ENCODE measurements at places on chromosomes 5 and 9.
A peak's percentile ranks its signal among the peaks of the same experiment; 100 is the strongest.

DNA sequence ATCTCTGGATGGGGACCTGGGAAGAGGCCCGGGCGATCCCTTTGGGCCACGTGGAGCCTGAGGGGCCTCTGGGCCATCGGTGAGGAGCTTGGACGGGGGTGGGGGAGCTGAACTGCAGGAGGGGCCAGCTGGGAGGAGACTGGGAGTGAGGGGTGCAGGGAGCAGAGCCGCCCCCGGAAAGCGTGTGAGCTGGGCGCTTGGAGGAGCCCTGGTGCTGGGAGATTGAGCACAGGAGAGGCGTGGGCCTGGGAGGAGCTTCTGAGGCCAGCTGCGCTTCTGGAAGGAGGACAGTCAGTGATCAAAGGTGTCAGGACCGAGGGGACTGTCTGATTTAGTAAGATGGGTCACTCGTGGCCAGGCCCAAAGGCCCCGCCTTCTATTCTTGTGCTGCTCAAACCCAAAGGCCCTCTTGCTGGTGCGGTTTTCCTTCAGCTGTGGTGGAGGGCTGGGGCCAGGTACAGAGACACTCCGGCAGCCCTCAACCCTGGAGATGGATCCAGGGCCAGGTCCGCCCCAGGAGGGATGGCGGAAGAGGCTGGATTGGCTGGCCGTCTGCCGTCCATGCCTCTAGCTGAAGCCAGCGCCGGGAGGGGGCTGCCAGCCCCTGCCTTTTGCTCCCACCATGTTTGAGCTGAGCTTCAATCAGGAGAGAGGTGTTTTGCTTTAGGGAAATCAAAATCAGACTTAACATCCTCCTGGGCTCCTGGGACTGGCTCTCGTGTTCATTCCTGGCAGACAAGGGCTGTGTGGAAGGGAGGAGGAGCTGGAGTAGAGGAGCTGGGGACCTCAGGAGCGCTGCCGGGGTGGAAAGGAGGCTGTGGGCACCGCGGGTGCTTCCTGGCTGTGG, 21.6 kb downstream of the NCS1 start:
- no peak for DNase-seq

DNA sequence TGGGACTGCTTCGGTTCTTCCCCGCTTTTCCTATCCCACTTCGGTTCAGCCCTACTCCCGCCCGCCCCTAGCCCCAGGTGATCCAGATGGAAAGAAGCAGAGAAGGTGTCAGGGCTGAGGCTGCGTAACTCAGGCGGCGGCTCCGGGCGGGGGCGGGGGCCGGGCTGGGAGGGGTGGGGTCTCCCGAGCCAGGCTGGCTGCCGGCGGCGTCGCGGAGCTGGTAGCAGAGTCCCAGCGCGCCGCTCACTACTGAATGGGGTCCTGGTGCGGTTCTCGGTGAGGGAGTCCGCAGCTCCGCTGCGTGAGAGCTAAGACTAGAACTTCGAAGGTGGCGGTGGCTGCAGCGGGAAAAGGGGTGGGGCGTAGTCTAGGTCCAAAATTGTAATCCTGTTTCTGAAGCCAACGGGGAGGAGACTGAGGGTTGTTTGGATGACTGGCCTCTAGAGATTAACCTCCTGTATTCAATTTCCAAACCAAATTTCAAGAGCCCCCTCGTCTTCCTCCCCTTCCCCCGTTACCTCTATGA, 1.4 kb downstream of the PRR16 start:
- DNase-seq = no peak

DNA sequence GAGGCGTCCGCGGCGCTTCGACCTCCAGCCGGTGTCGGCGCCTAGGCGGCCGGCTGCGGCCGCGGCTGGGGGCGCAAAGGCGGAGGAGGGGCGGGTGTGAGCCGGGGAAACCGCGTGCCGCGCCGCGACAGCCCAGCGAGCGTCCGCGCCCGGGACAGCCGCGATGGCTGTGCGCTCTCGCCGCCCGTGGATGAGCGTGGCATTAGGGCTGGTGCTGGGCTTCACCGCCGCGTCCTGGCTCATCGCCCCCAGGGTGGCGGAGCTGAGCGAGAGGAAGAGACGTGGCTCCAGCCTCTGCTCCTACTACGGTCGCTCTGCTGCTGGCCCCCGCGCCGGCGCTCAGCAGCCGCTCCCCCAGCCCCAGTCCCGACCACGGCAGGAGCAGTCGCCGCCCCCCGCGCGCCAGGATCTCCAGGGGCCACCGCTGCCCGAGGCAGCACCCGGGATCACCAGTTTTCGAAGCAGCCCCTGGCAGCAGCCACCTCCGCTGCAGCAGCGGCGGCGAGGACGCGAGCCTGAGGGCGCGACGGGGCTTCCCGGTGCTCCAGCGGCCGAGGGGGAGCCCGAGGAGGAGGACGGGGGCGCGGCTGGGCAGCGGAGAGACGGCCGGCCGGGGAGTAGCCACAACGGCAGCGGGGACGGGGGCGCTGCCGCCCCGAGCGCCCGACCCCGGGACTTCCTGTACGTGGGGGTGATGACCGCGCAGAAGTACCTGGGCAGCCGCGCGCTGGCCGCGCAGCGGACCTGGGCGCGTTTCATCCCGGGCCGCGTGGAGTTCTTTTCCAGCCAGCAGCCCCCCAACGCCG, 605 bp downstream of the CHSY3 start:
- DNase-seq = no peak

DNA sequence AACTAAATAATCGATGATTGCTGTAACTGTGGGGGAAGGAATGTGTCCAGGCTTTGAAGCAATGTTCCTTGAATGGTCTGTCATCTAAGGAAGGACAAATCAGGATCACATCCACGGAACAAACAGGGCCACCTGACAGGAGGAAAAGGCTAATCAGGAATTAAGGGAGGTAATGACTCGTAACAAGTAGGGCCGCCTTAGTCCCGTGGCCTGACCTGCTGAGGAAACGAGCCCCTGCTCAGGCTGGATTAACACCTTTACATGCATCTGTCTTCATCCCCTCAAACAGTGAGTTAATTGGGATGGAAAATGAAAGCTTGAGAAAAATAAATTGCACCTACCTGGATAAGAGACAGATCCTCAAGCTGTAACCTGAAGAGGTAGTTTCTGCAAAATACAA, 227.8 kb downstream of the SEMA5A start:
- DNase-seq = no peak

- no peak for DNase-seq
These were observed 352.3 kb downstream of the SLCO4C1 start for GRCh38 chr5:101943784-101944183.

GRCh38 chr9:105363837-105364236, 84.0 kb upstream of the FSD1L start:
- no peak for DNase-seq

DNA sequence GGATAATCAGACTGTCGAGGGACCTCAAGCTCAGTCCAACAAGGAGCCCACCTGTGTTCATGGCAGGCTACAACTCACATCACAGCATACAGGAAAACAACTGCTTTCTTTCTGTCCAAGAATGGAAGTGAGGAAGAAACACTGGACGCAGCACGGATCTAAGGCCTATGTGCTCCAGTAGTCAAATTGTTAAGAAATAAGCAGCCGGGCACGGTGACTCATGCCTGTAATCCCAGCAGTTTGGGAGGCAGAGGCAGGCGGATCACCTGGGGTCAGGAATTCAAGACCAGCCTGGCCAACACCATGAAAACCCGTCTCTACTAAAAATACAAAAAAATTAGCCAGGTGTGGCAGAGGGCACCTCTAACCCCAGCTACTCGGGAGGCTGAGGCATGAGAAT, 427.8 kb downstream of the BNC2 start:
- no peak for DNase-seq

DNA sequence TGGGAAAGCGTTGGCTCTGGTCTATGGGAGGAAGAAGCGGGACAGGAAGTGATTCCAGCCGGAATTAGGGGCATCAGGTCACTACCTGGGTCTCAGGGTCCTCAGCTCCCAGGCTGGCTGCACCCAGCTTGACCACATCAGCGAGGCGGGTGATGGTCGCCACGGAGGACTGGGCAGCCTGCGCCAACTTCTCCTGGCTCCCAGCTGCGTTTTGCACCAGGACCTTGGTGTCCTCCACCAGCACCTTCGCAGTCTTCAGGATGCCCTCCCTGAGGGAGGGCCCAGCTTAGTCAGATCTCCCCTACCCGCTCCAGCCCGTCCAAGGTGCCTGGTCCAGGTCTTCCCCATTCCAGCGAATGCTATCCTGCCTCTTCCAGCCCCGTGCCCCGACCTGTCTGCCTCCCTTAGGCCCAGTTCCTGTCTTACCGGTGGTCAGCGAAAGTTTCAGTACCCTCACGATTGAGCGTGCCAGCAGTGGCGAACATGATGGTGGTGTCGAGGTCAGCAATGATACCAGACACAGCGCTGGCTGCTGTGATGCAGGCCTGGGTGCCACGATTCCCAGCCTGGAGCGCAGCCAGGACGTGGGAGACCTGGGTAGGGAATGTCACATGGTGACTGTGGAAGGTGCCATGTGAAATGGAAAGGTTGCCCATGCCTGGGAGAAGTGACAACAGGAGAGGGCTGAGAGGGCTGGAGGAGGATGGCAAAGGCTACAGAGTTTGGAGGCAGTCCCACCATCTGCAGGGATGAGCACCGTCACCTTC, 14.4 kb upstream of the TPM2 start:
- DNase-seq = no peak

DNA sequence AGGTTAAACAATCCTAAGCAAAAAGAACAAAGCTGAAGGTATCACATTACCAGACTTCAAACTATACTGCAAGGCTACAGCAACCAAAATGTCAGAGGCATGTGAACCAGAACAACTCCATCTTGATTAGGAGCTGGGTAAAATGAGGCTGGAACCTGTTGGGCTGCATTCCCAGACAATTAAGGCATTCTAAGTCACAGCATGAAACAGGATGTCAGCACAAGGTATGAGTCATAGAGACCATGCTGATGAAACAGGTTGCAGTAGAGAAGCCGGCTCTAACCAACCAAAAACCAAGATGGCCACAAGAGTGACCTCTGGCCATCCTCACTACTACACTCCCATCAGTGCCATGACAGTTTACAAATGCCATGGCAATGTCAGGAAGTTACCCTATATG, 252.0 kb downstream of the RASEF start:
- DNase-seq = no peak

DNA sequence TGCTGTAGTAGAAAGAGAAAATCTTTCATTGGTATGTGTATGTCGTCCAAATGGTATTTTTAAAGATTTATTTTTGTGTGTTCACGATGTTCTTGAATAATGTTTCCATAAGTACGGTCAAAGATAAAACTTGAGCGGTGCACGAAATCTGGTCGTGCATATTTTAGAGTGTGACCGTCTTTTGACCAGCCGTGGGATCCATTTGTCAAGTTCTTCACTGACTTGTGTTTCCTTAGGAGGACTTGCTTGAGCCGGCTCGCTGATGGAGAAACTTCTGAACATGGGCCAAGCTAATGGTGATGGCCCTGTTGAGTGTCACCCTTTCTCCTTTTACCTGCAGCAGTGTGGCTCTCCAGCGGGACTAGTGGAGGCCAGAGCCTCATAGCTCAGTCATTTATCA, 11.1 kb upstream of the STC2 start:
- no peak for DNase-seq

- DNase-seq = no peak
These were observed 84.1 kb downstream of the PHF2 start for GRCh38 chr9:93660352-93661046.

DNA sequence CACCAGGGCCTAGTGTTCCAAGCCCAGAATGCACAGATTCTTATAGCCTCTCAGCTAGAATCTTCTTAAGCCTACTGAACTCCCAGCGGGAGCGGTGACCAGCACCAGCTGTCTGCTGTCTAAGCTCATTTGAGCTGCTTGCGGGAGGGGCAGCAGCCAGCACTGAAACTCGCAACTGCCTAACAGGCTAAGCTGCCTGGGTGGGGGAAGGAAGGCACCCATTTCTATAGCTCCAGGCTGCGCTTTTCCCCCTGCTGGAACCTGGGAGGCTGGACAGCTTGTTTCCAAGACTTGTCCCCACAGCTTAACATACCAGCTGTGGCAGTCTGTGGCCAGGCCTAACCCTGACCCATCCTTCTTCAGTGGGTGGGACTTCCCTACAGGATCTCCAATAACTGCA, 512.9 kb downstream of the EFNA5 start:
- no peak for DNase-seq

GRCh38 chr5:150042459-150042858, 41.9 kb downstream of the HMGXB3 start:
- no peak for DNase-seq

DNA sequence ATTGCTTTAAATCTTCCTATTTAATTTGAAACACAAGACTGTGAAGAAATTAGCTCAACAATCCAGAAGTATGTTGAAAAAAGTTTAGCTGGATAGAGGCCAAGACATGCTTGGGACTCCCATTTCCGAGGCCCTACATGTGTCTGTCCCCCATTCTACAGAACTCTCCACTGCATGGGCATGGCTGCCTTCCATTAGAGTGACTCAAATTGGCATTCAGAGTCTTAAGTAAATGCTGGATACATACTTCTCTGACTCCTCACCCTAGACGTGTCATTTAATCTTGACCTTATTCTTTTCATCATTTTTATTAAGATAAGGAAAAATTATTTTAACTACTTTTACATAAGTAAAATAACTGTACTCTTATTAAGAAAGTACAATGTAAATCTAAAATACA, 530.4 kb upstream of the CDH9 start:
- DNase-seq = no peak

GRCh38 chr9:110130791-110131416, 77.1 kb downstream of the C9orf152 start:
- no peak for DNase-seq

DNA sequence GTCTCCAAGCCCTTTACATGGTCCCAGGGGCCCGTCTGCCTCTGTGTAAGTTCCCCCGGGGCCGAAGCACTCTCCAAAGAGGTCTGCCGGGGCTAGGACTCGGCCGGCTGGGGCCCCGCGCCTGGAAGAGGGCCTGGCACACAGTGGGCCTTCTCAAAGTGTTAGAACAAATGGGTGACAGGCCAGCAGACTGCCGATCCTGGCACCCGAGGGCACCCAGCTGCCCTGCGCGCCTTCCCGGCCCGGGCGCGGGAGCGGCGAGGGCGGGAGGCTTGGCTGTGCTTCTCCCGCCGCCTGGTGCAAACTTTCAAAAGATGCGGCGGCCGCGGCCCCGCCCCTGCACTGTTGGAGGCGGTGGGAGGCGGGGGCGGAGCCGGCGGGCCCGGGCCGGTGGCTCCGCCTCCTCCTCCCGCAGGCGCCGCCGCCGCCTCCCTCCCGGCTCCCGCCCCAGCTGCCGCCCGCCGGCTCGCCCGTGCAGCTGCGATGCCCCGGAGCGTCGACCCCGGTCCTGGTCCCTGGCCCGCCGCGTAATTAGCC, at the start of gene NEURL1B:
Gene NEURL1B, plus strand, starts transcription at position 442 of the 537 bp plus-strand sequence. CDS start 144 bp downstream, outside the sequence.
- peak; percentile 66 for DNase-seq

GRCh38 chr5:153626836-153627235, 136.4 kb downstream of the GRIA1 start:
- DNase-seq = no peak

DNA sequence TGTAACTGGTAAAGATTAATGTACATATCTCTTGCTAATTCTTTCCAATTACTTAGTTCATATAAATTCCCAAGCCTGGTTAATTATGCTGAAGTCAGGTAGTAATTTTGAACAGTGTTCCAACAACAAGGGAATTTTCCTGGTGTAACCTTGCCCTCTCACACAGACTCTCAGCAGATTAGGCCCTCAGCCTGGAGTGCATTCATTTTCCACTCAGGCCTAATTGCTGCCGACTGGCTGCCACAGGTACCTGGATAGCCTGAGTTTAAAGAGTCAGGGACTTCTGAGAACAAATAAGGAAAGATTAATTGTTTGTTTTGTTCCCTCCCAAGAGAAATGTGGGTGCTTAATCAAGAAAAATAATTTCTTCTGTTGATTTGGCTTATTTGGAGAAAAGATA, 71.4 kb downstream of the PPIC start:
- peak; percentile 45 for DNase-seq

- no peak for DNase-seq
These were observed 40.9 kb downstream of the ANKRD55 start for GRCh38 chr5:56192246-56192645.

Measured in NCI-H1436 (cell line).